H9 (cell line): ENCODE measurements at places on chromosomes 3 and 15. TPM values are rescaled to one million over a fixed set of nuclear protein-coding genes. Genes with fewer than 3 reads are reported as not detected.

The PCOLCE2 gene
- total RNA-seq, result 6.8 and 9.2 TPM in 2 replicates

The A4GNT gene
- not detected in 2 replicates for total RNA-seq

The PRR23E gene
- not detected in 2 replicates for total RNA-seq

The AHSG gene
- total RNA-seq, result 0.13 TPM in 1 of 2 replicates, not detected in the other

The DPP8 gene
- total RNA-seq, result 24.5 and 26.6 TPM in 2 replicates

DNA sequence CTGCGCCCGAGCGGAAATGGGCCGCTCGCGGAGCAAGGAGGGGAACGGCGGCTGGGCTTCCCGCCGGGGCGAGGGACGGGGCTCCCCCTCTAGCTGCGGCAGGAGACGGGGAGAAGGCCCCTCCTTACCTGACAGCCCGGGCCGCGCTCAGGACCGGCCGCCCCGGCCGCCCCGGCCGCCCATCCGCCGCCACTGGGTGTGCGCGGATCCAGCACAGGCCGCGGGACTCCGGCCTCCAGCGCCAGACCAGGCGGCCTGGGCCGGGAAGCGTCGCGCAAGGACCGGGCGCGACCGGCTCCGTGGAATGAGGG lies 296 bp downstream of the TPRA1 start:
- DNase-seq, result no peak

DNA sequence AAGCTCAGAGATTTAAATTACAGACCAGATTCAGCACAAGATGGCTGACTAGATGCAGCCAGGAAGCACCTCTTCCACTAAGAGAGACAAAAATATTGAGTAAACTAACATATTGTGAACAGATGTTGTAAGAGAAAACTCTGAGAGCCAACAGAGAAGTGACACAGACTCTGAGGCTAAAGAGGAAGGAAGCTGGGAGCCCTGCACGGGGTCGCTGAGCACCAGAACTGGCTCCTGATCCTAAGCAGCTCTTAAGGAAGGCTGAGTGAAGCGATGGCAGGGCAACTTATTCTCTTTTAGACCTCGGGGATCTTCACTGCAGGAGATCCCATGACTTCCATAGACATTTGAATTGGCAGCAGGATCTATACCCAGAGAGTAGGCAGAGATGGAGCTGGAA lies 578.0 kb upstream of the GRM7 start:
- no peak for DNase-seq

- DNase-seq, result no peak
Measured at GRCh38 chr15:33679061-33679460, 289.2 kb upstream of the CHRM5 start.

DNA sequence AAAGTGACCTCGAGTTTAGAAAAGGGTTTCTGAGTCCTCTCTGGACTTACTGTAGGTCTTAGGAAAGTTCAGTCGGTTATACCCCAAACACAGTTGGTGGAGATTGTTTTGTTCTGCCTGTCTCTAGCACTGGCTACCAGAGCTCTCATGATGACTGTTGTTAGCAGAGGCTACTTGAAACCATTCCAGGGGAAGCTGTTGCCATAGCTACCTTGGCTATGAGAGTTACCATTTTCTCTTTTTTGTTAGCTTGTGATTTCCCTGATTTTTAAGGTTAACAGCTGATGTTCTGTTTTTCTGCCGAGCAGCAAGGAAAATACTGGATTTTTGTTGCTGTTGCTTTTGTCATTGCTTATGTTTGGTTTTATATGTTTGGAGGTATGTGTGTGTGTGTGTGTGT lies 26.7 kb downstream of the ABHD2 start:
- no peak for DNase-seq

- no peak for DNase-seq
Measured at GRCh38 chr3:54222316-54222715, 100.0 kb downstream of the CACNA2D3 start.

GRCh38 chr3:77001062-77001701 lies 38.7 kb upstream of the ROBO2 start:
- no peak for DNase-seq

- no peak for DNase-seq
Measured at GRCh38 chr3:122940628-122941086, 86.9 kb downstream of the SEMA5B start.

- DNase-seq, result no peak
Measured at GRCh38 chr3:97552186-97552585, 212.4 kb upstream of the ARL6 start.

GRCh38 chr3:109806929-109807328 lies 469.6 kb upstream of the DPPA4 start:
- DNase-seq, result no peak

GRCh38 chr15:29043736-29044502 lies 158.1 kb downstream of the APBA2 start:
- no peak for DNase-seq

DNA sequence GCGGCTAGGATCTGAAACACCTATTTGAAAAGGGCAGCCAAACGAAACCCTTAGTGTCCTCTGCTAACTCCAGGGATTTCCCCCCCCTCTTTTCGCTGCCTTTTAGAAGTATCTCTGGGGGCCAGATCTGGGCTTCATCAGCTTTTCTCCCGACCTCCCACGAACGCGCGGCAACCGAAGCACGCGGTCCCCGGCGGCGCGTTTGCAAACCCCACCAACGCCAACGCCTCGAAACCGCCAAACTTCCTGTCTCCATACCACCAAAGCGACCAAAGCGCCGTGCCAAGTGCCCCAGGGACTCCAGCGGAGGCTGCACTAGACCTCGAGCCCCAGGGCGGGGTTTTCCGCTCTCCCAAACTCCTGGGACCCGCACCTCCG lies 155.8 kb upstream of the FRMD4B start:
- peak; percentile 58 for DNase-seq

DNA sequence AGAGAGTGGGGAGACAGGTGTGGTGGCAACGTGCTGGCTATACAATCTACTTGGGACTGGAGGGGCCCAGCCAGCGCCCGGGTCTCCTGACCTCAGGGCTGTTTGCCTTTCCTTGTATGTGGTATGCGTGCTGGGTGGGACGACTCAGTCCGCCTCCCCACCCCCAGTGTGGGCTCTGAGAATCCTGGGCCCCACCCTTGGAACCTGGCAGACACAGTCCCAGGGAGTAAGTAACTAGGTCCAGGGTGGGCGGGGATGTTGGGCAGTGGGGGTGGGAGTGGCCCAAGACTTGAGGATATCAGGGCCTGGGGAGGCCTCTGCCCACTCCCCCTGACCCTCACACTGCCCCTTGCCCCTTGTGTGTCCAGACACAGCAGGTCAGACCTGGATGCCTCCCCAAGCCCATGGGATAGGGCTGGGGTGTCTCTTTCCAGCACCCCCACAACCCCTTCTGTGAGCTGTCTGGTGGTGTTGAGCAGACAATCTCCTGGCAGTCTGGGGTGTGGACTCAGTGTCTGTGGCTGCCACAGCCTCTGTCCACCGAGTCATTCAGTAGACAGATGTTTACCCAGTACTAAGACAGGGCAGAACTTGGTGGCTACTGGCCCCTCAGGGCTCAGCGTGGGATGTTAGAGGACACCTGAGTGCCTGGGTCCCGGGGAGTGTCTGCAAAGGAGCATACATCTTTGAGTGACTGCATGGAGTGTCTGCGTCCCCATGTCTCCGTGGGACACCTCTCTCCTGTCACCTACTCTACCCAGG lies 1.3 kb downstream of the CHST13 start:
- no peak for DNase-seq

- DNase-seq, result peak; percentile 90
Measured at GRCh38 chr3:2098398-2099027, at the start of gene CNTN4. CNTN4 (plus strand) TSS chr3:2098866.

GRCh38 chr3:18443665-18444594 lies 18.8 kb upstream of the SATB1 start:
- peak; percentile 59 for DNase-seq

- no peak for DNase-seq
Measured at GRCh38 chr3:173403376-173403775, 5.8 kb downstream of the NLGN1 start.

DNA sequence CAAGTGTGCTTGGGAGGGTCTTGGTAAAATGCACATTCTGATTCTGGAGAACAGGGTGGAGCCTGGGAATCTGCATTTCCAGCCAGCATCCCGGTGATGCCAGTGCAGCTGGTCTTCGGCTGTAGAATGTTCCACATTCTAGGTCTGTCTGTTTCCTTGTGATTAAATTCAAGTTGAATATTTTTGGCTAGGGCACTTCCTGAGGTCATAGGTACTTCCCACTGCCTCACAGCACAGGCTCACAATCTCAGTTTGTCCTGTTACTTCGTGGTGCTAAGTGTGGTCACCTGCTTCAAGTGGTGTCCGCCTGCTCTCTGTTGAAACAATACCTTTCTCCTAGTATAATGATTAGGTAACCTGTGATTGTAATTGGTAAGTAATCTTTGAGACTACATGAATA lies 40.1 kb downstream of the FLNB start:
- no peak for DNase-seq

- DNase-seq, result no peak
Measured at GRCh38 chr3:165753560-165753959, 83.7 kb downstream of the BCHE start.
